Mesenteric fat pad (tissue), 1 donor: ENCODE measurements at places on chromosomes 5 and 9. TPM values are rescaled to one million over a fixed set of nuclear protein-coding genes. Genes with fewer than 3 reads are reported as not detected.

The LPAR1 gene
- total RNA-seq = 42.6 TPM

The RNF20 gene
- total RNA-seq = 34.2 TPM

The PRDM9 gene
- not detected for total RNA-seq

The G3BP1 gene
- 186 TPM for total RNA-seq

The HDAC3 gene
- total RNA-seq = 39.3 TPM

The PFN3 gene
- not detected for total RNA-seq

DNA sequence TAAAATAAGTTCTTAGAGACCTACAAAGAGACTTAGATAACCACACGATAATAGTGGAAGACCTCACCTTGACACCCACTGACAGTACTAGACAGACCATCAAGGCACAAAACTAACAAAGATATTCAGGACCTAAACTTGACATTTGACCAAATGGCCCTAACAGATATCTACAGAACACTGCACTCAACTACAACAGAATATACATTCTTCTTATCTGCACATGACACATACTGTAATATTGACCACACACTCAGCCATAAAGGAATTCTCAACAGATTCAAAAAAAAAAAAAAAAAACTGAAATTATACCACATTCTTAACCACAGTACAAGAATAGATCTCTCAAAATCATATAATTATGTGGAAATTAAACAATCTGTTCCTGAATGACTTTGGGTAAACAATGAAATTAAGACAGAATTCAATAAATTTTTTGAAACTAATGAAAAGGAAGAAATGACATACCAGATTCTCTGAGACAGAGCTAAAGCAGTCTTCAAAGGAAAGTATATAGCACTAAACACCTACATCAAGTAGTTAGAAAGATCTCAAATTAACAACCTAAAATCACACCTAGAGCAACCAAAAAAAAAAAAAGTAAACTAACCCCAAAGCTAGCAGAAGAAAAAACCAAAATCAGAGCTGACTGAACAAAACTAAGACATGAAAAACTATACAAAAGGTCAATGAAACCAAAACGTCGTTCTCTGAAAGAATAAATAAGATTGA, 362.3 kb upstream of the POU5F2 start:
- DNase-seq = no peak

- no peak for DNase-seq
Measured at GRCh38 chr5:1523480-1523792, 324 bp downstream of the LPCAT1 start.

DNA sequence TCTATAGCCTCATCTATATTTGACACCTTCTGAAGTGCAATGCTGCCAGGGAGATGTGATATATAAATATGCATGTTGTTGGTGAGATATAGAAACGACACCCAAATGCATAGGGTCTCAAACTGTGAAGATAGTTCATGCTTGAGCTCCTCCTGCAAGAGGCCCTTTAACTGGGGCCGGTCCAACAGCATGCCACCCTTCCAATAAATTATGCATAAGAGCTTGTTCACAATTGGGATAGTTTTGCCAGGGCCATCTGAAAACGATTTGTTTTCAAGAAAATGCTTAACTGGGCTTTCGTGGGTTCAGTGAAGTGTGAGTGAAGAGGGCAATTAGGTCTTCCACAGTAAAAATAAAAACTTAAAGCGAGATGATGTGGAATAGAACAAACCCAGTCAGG, 424.2 kb upstream of the WWC1 start:
- no peak for DNase-seq

DNA sequence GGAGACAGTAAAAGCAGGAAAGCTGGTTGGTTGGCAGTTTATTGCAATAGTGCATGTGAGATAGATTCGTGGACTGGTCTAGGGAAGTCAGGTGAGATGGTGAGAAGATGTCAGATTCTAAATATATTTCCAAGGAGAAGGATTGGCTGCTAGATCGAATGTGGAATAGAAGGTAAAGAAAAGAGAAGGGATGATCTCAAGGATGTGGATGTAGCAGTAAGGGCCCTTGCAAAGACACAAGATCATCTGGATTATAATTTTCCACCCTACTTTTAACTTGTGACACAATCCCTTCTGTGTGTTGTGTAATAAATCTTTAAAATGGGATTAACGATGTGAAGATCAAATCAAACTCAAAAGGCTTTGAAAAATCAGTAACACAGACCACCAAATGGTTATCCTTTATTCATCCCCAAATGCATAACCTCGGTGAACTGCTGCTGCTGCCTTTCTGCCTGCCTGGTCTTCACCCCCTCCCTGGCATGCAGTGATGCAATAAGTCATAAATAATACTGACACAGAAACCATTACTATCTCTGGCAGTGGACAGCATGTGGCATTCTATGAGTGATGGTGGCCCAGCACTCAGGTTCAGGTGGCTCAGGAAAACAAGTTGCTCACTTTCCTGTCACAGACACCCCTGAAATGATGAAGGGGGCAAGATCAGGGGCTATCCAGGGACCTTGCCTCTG, 178.4 kb downstream of the FAM114A2 start:
- no peak for DNase-seq

DNA sequence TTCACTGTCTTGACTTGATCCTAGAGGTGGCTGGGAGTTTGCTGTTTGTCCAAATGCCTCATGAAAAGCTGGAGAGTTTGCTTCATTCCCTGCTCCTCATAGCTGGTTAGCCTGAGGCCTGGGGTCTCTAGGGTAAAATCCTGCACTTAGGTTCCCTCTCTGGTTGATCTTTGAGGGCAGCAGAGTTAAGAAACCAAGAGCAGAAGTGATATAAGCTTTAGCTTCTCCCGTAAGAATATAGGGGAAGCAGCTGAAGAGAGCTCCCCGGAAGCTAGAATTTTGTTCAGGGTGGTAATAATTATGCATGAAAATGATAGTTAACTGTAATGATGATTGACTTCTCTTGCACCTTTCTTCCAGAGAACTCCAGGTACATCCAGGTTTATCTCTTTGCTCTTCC, 1.4 kb downstream of the FAM53C start:
- DNase-seq = no peak

DNA sequence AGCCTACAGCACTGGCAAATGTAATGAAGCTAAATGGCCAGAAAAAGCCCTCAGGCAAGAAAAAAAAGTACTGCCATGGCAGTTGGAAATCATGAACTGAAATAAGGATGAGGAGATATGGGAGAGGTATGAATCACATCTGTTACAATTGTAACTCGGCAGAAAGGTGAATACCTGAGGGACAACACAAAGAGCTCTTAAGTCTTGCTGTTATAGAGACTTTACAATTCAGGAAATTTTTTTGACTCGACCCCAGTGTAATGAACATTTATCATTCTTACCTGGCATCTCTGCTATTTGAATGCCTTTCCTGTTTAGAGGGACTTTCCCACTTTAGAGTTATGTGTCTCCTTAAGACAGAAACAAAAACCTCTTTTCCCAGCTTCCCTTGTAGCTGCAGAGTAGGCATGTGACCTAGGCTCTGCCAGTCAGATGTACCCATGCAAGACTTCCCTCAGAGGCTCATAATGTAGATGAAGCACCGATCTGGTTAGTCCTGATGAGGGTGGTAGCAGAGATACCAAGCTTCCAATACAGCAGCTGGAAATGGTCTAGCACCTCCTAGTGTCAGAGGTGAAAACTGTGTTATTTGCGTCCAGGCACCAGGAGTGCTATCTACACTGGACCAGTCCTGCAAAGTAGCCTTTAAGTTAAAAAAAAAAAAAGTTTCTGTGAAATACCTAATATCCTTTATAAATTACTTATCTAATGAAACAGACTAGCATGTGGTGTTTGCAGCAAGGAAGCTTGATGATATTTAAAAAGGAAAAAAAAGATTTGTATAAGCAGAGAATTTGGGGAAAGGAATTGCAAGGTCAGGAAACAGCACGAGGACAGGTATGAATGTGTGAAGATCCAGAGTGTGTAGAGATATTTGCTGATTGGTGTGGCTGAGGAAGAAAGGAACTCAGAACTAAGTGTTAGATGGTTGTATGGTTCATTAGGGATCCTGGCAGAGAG, 146.9 kb upstream of the SLC1A3 start:
- DNase-seq = no peak

GRCh38 chr9:126984969-126985368, 70.4 kb downstream of the RALGPS1 start:
- no peak for DNase-seq

DNA sequence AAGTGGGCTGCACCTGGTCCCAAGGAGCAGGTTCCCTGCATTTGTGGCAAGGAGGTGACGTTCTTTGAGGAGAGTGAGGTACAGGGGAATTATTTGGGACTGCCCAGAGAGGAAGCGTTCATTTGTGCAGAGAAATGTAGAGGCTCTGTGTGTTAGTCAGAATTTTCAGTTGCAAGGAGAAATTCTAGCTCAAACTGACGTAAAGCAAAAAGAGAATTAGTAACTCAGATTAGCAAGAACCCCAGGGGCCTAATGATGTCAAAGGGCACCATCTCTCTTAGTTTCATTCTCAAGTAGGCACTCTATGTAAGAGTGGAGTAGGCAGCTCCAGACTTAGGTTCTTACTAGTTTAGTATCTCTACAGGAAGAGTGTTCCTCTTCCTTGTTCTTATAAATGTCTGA, 2.4 kb upstream of the TXN start:
- no peak for DNase-seq

DNA sequence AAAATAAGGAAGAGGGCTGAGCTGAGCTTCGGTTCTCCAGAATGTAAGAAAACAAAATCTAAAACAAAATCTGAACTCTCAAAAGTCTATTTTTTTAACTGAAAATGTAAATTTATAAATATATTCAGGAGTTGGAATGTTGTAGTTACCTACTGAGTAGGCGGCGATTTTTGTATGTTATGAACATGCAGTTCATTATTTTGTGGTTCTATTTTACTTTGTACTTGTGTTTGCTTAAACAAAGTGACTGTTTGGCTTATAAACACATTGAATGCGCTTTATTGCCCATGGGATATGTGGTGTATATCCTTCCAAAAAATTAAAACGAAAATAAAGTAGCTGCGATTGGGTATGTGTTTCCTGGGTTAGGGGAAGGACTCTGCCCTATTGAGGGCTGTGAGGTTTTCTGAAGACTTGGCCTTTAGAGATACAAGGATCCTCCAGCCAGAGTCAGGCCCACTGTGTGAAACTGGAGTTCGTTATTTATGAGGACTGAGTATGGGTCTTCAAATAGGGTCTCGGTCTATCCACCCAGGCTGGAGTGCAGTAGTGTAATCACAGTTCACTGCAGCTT, 3.8 kb downstream of the EGR1 start:
- DNase-seq = no peak

- DNase-seq = no peak
Measured at GRCh38 chr5:23507278-23507685, at the start of gene PRDM9. TSS of gene PRDM9 (plus strand) at chr5:23507609. CDS start at chr5:23509034, 1,425 bp downstream.

DNA sequence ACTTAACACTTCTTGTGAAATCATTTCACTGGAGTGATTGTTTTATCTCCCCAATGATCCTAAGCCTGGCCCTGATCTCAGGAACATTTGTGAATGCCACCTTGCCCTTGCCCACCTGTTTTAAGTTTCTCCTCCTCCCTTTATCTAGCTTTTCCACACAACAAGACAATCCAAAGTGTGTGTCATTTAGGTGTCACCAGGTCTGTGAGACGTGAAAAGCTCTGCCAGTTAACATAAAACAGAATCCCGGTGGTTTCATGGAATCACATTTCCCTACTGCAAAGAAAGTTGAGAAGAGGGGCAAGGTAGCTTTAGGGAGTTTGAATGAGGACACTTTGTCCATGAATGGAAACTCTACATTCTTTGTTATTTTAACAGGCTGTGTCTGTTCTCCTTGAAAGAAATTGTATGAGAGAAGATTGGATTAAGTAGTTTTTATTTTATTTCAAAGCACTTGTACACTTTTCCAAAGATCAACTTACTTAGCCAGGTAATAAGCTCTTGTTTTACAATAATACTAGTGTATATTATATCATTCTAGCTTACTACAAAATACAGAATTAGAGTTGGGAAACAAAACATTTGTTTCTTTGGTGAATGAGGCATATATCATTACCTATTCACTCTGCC, 239.0 kb downstream of the ISL1 start:
- DNase-seq = no peak

- DNase-seq = no peak
Measured at GRCh38 chr5:72269411-72269780, 50.6 kb downstream of the MRPS27 start.

DNA sequence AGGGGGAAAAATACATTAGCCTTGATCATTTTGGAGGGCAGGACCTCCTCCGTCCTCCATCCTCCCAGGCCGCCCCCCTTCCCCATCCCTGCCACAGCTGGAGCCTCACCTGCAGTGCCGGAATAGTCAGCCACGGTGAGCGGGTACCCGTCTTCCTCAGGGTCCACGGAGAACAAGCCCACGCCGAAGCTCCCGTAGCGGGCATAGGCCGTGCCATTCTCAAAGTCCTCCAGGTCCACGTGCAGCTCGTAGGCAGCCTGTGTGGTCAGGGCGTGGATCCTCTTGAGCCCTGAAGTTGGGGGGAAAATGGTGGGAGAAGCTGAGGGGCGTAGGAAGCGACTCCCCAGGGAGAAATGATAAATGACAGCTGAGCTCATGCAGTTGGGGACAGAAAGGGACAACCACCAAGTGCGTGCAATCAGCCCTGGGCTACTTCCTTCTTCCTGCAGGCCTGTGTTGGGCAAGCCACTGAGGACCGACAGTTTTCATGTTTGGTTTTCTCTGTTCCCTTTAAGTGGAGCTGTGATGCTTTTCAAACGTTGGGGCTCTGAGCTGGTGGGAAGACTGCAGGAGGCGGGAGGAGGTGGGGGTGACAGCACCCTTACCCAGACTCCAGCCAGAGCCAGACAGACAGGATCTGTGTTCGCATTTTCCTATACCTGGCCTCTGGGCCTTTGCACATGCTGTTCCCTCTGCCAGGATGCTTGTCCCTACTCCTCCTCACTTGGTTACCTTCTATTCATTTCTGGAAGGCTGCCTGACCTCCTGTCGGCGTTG, 8.7 kb upstream of the QRFP start:
- no peak for DNase-seq

DNA sequence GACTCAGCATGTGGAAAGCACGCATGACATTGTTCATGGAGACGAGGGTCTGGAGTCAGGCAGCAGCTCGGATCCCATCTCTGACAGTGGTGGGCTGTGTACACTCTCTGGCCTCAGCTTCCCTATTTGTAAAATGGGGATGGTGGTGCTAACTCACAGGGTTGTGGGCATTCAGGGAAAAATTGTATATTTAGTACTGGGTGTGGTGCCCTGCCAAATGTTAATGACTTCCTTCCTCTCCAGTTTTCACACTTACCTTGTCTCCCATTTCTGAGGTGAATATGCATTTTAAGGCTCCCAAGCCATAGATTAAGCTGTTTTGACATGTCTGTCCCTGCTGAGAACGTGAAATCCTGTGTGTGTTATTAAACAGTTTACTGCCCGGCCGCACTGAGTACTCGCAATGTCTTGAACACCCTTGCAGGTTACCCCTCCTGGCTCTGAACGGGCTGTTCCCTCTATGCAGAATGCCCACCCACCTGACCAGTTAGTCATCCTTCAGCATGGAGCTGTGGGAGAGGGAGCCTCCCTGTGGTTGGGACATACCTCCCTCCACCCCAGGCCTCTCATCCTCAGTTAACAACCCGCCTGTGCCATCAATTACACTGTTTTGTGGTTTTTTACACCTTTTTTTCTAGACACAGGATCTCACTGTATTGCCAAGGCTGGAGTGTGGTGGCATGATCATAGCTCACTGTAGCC, 25.8 kb downstream of the TJP2 start:
- DNase-seq = no peak

GRCh38 chr5:17989567-17990563, 355.6 kb downstream of the TAF11L14 start:
- DNase-seq = no peak
